Skeletal muscle tissue (tissue), 5 donors: ENCODE measurements at places on chromosomes 2 and 18. TPM values are rescaled to one million over a fixed set of nuclear protein-coding genes. Genes with fewer than 3 reads are reported as not detected.

The ARHGAP28 gene
- 29.7 TPM for total RNA-seq

The HAAO gene
- 4.2 TPM for total RNA-seq

The CFC1 gene
- total RNA-seq, result not detected

The CPO gene
- not detected for total RNA-seq

The MROH2A gene
- total RNA-seq, result not detected

The FAP gene
- 70.5 TPM for total RNA-seq

The LYG2 gene
- not detected for total RNA-seq

The ITGA4 gene
- total RNA-seq, result 19.3 TPM

The TEX44 gene
- total RNA-seq, result not detected

The GALNT13 gene
- under 0.01 TPM for total RNA-seq

The CNGA3 gene
- 0.52 TPM for total RNA-seq

The ALLC gene
- total RNA-seq, result not detected

The B3GNT7 gene
- 0.52 TPM for total RNA-seq

The POTEI gene
- under 0.01 TPM for total RNA-seq

The TUBA4B gene
- not detected for total RNA-seq

The CABLES1 gene
- 4.7 TPM for total RNA-seq

The ZNF2 gene
- total RNA-seq, result 8.4 TPM

The CKAP2L gene
- 1.0 TPM for total RNA-seq

The CD302 gene
- 9.9 TPM for total RNA-seq

The LIMS2 gene
- total RNA-seq, result 5.7 TPM

The IL36G gene
- total RNA-seq, result not detected

The STPG4 gene
- not detected for total RNA-seq

The FANCL gene
- 69.4 TPM for total RNA-seq

The FER1L5 gene
- total RNA-seq, result 0.52 TPM

The GREB1L gene
- total RNA-seq, result 12.5 TPM

The RAB17 gene
- 1.0 TPM for total RNA-seq

The ARHGEF4 gene
- 11.5 TPM for total RNA-seq

The LBH gene
- total RNA-seq, result 41.2 TPM

The FASTKD2 gene
- 35.0 TPM for total RNA-seq

The CCDC74A gene
- 1.0 TPM for total RNA-seq

The REEP1 gene
- total RNA-seq, result 24.0 TPM

The CLEC4F gene
- not detected for total RNA-seq

The RNF144A gene
- 16.2 TPM for total RNA-seq
